SHP77 (cell line): ENCODE measurements at places on chromosomes 7 and 10.

- DNase-seq, result no peak
Measured at GRCh38 chr7:105130580-105130979, 116.6 kb downstream of the KMT2E start.

DNA sequence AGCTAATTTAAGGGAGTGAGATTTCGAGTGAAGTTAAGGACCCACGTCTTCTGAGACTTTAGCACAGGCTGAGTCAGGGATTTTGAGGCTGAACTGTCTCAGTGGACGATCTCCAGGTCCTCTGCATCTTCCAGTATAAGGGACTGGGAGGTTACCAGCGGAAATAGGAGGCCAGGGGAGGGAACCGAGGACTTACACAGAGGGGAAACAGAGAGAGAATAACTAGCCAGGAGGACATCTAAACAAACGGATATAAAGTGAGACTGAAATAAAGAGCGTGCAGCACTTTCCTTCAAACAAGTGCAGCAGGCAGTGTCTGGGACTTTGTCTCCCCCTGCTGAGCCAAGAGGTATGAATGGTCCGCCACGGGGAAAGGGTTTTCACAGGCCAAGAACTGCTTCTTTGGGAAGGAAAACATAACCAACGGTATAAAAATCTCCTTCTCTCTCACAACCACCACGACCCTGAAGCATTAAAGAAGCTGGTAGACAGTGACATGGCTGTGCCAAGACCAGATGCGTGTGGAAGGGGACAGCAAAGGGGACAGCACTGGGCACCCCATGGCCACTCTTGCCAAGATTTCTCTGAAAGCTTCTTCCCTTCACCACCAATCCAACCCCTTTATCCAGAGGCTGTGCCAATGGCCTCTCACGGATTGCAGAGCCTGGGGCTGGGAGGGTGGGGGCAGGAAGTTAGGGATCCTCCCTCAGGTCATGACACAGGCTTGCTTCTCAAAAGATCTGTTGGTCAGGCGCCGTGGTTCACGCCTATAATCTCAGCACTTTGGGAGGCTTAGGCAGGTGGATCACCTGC, 72.0 kb downstream of the SLC37A3 start:
- peak; percentile 46 for DNase-seq

DNA sequence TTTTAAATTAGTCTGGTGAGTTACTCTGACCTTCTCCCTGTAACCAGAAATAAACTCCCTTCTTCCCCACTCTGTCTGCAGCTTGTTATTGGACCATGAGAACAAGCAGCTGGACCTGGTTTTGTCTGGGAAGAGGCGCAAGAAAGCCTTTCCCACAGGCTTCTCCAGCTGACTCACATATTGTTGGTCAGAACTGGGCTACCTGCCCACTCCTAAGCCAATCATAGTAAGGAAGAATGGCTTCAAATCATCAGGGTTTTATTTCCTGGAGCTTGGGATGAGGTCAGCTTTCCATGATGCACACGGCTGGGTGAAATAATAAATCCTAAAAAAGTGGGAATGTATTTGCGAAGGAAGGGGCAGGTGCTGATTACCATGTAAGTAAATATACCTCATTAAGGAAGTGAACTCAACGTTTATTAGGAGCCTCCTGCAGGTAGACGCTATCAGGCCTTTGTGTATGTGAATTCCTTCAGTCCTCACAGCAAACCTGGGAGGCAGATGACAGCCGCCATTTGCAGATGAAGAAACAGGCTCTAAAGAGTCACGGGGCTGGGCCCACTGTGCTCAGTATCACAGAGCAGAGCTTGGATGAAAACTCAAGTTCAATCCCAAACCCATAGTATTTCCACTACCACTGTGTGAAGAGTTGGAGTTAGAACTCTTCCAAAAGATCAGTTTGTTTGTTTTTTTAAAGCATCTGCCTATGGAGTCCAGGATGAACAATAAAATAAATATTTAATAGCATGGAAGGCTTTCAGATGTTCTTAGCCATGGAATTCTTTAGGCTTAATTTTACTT, 32.8 kb downstream of the IL15RA start:
- no peak for DNase-seq

- no peak for DNase-seq
Measured at GRCh38 chr10:378930-379704, 243.9 kb downstream of the ZMYND11 start.

- no peak for DNase-seq
Measured at GRCh38 chr10:71801361-71801760, 28.0 kb upstream of the VSIR start.

DNA sequence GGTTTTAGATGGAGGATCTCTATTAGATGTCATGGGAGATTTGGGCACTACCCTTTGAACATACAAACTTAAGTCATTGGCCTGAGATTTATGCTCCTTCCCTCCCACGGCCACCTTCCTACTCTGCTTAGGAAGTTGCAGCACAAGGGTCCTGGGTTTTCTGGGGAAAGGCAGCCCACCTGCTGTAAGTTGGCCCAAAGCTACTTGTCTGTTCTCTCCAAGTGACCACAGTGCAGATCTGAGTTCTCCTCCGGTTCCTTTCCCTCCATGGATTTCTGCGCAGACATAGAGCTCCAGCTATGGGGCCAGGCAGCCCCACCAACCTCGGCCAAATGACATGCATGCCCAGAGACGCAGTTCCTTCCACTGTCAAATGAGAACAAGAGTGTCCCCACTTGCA, 12.8 kb upstream of the C10orf53 start:
- no peak for DNase-seq

DNA sequence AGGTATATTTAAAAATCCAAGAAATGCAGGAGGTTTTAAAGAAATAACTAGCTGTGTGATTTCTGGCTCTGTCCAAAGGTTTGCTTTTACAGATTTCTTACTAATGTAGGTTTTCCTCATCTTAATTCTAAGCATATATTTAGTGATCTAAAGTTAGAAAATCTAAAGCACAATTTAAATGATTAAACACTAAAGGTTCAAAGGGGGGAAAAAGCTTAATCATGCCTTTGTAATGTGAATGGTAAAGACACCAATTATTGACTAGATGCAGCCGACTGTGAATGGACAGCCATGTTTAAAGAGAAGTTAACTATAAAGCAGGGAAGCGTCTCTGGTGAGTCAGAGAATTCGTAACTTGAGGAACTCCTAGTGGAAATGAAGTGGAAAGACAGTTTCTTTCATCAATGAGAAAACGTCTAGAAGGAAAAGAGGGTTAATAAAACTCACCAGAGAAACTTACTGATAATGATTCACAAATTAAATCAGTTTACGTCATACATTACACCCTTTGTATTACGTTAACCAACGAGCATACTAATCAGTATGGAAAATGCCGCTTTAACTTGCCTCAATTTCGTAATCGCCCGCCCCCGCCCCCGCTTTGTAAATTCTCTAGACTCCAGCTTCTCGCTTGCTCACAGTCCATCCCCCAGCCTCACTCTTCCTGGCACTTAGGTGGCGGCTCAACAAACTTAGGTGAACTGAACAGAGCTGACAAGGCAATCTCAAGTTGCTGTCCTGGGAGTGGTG, 1.1 kb upstream of the HBP1 start:
- peak; percentile 34 for DNase-seq

DNA sequence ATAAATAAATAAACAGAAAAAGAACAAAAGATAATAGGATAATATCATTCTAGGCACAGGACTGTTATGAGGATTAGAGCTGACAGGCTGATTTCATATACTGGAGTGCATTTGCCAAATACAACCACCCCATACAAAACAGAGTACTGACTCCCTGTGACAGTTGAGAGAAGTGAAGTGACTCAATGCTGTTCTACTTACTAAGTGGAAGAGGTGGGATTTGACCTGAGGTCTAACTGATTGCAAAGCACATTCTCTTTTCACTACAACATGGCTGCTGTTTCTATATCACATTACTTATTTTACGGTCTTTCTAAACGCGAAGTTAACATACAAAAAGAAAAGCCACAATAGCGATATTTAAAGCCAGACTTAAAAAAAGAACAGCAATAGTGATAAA, 51.4 kb downstream of the ITGB1 start:
- DNase-seq, result no peak

DNA sequence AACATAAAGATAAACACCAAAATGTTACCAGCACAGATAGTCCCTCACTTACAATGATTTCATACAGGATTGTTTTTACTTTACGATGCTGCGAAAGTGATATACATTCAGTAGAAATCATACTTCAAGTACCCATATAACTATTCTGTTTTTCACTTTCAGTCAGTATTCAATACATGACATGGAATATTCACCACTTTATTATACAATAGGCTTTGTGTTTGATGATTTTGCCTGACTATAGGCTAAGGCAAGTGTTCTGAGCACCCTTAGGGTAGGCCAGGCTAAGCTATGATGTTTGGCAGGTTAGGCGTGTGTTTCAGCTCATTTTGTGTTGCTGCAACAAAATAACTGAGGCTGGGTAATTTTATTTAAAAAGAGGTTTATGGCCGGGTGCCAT, 155.0 kb downstream of the RTKN2 start:
- DNase-seq, result no peak

- no peak for DNase-seq
Measured at GRCh38 chr10:132883391-132883881, 58.9 kb downstream of the CFAP46 start.

- DNase-seq, result peak; percentile 22
Measured at GRCh38 chr10:110600487-110601101, 33.1 kb downstream of the SMC3 start.

GRCh38 chr7:1520539-1521234, 9.8 kb upstream of the MAFK start:
- peak; percentile 85 for DNase-seq

DNA sequence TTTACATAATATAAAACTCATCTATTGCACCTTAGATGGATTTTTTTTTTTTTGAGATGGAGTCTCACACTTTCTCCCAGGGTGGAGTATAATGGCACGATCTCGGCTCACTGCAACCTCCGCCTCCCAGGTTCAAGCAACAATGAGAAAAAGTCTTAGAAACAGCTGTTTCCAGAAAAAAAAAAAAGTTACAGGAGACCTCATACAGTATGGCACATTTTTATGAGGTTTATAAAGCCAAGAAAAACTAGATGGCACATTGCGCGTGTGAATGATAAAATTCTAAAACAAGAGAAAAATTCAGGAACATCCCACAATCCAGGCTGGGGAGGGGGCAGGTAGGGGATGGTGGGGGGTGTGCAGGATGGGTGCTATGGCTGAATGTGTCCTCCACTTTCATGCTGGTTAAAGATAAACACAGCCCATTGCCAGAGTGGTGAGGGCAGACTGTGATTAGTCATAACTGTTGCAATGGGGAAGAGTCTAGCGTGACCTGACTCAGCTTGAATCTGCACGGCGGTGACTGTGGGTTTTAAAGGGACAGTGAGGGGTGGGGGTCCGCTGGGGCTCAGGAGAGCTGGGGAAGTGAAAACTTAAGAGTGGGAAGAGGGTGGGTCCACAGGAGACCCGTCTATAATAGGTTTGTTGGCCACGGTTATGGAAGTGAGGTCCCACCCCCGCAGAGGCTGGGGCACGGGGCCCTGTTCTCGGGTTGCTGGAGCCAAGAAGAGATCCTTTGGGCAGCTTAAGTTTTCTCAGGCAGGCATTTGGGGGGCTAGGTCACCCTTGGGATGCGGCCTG, 11.9 kb upstream of the LRRC27 start:
- no peak for DNase-seq

- DNase-seq, result no peak
Measured at GRCh38 chr7:114662002-114662677, 247.5 kb downstream of the FOXP2 start.

DNA sequence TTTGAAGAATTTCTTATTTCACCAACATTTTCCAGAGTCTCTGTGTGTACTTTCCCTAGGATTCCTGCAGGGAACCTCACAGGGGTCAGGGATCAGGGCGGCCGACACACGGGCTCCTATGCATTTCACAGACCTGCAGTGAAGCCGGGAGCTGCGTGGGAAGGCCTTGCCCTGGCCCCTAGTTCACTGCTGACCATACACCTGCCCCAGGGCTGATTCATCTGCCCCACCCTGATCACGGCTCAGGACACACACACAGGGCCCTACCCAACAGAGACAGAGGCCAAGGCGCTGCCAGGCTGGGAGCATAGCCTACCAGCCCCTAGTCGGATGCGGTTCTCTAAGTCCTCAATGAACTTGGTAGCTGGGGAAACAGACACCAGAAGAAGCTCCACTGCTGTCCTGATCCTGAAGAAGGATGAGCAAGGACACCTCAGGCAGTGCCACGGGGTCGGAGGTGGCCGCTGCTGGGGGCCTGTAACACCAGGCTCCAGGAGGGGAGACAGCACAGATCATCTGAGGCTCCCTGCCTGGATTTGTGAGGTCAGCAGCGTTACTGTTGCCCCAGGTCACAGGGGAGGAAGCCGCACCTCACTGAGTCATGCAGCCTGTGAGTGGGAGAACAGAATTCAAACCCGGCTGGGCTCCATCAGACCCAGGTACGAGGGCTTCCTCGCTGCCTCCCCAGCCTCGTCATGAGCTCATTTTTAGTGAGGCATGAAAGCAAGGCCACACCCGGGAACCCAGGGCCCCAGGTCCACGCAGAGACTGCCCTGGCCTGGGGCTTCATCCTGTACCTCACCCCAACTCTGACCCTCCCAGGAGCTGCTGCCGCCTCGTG, 278.8 kb upstream of the PPP2R2D start:
- DNase-seq, result no peak

DNA sequence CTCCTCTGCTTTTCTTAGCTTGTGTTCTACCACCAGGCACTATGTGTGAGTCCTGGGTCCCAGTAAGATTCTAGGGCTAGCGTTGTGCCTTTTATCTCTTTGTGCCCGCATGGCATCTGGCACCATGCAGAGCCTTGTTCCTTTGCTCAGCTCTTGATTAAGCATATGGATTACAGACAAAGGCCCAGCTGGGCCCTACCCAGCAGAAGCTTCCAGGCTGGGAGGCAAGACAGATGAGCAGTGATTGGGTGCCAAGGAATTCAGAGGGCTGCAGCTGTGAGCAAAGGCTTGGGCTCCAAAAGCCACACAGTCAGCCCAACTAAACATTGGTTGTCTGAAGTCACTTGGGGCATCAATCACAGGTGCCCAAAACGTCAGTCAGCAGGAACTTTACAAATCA, 2.0 kb downstream of the ACSM6 start:
- DNase-seq, result no peak

DNA sequence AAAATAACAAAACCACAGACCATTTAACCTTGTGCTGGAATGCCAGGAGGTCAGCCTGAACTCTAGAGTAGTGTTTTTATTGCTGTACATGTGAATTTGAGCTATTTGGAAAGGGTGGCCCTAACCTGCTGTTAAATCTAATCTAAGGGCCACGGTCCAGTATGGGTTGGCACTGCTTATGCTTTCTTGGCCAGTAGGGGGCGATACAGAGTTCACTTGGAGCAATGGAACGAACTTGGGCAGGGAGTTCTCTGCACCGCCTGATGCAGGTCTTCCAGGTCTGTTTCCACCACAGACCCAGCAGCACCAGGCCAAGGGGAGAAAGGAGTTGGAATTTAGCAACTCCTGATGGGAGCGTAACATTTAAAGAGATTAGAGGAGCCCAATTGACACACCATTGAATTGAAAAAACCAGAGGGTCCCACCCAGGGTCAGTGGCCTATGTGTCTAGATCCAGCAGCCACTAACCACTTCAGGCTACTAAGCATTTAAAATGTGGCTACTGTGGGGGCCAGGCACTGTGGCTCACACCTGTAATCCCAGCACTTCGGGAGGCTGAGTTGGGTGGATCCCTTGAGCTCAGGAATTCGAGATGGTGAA, 75.7 kb upstream of the EFCAB10 start:
- peak; percentile 41 for DNase-seq

- peak; percentile 56 for DNase-seq
Measured at GRCh38 chr10:72263613-72264241, 10.0 kb upstream of the DDIT4 start.

- no peak for DNase-seq
Measured at GRCh38 chr10:14185316-14186045, 145.2 kb downstream of the FRMD4A start.

GRCh38 chr10:43252783-43253341, 14.0 kb downstream of the RASGEF1A start:
- no peak for DNase-seq
